ENCODE measurements at places on chromosomes 7 and 10.

DNA sequence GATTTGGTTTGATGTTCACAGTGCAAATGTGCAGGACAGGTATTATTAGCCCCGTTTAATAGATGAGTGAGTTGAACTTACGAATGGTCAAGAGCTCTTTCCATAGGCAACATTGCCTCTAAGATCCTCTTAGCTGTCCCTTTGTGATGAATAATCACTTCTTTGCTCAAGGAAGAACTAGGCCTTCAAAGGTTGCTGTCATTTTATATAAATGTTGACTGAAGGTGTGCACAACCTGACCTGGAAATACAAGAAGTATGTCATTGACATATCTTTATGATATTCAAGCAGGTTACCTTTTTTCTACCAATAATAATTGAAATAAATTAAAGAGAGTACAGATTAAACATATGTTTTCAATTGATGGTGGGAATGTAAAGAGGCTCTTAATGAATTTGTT, 48.5 kb upstream of the GLCCI1 start:
- DNase-seq: no peak

GRCh38 chr10:116466715-116467422, 39.2 kb downstream of the PNLIPRP3 start:
- no peak for DNase-seq

- no peak for DNase-seq
Measured at GRCh38 chr10:47015404-47015803, 104.2 kb downstream of the PTPN20 start.

DNA sequence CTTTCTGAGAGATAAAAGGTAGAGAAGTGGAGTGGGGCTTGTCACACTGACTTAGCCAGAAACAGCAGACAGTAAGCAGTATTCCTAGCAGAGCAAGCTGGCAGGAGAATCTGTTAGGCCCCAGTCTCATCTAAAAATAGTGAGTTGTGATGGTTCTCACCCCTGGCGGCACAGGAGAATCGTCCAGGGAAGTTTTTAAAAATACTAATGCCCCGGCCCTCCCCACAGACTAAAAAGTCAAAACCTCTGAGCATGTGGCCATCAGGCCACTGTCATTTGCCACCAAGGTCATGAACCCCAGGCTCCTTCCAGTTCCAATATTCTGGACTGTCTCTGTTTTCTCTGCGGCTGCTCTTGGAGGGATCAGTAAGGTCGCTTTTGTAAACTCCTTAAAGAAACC, 34.0 kb downstream of the LYZL1 start:
- no peak for DNase-seq

DNA sequence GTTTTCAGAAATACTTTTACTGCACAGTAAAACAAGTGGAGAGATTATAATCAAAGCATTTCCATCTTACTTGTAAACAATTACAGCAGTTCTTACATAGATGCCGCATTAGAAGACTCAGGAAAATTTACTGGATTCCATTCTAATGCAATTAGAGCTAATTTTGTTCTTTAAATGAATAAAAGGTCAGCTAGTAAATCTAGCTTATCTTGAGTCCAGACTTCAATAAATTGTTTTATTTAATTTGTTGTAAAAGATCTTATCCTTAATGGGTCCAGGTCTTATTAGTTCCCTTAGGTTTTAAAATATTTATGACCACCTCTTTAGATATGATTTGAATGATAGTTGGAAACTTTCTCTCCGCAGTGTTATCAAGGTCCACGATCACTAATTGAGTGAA, 70.2 kb upstream of the GATA3 start:
- DNase-seq: no peak

DNA sequence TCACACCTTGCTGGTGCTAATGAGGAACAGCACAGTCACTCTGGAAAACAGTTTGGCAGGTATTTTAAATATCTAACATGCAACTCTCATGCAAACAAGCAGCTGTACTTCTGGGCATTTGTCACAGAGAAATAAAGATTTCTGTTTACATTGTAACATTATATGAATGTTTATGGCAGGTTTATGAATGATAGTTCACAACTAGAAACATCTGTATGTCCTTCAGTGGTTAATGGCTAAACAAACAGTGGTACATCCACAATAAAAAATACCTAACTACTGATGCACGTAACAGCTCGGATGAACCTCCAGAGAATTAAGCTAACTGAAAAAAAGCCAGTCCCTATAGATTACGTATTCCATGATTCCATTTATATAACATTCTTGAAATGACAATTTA, 109.6 kb downstream of the GPR37 start:
- no peak for DNase-seq

DNA sequence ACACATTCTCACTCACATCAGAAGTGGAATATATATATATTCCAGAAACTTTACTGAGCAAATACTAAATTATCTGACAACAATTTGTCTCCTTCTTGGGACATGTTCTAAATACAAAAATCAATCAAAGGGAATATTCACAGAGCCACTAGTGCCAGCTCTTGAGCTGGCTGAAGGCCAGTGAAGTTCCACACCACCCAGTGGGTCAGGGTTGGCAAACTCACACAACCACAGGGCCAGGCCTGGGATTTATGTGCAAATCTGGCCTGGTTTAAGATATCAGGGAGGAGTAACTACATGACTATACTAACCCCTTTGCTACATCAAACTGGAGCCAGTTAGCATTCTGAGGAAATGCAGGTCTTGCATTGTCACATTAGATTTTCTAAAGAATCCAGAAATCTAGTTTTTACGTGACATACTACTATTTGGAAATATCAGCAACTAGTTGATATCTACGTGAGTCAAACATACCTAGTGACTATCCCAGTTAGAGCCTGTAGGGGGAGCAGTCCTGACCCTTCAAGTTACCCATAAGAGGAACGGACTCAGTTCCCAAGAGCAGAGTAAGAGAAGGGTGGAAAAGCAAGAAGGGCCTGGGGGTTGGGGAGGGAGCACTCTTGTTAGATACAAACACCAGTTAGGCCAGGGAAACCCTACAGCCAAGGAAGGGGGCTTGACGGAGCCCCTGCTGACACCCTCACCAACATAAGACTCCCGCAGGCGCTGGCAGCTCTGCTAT, 600.4 kb downstream of the KCNMA1 start:
- DNase-seq: no peak

Data from posterior cingulate gyrus (tissue), 11 donors.